Fibroblast of pulmonary artery (primary cell): ENCODE measurements at places on chromosomes 11 and 22.
A peak's percentile ranks its signal among the peaks of the same experiment; 100 is the strongest.

DNA sequence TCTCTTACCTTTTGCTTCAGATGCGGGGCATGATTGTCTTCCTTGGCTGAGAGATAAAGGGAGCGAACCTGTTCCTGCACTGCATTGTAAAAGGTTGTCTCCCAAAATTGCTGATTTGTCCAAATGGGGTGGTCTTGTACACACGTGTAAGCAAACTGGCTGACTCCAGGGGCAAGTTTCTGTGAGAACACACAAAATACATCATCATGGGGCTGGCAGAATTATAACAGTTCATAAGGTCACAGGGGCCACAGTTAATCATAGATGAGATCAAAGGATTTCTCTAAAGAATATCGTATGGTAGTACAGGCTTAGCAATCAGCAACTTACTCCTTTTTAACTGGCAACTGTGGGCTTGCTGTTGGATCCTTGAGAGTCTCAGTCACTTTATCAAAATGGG lies 194.3 kb downstream of the SWAP70 start:
- DNase-seq: no peak

GRCh38 chr11:85313741-85314140 lies 313.4 kb downstream of the DLG2 start:
- no peak for DNase-seq

DNA sequence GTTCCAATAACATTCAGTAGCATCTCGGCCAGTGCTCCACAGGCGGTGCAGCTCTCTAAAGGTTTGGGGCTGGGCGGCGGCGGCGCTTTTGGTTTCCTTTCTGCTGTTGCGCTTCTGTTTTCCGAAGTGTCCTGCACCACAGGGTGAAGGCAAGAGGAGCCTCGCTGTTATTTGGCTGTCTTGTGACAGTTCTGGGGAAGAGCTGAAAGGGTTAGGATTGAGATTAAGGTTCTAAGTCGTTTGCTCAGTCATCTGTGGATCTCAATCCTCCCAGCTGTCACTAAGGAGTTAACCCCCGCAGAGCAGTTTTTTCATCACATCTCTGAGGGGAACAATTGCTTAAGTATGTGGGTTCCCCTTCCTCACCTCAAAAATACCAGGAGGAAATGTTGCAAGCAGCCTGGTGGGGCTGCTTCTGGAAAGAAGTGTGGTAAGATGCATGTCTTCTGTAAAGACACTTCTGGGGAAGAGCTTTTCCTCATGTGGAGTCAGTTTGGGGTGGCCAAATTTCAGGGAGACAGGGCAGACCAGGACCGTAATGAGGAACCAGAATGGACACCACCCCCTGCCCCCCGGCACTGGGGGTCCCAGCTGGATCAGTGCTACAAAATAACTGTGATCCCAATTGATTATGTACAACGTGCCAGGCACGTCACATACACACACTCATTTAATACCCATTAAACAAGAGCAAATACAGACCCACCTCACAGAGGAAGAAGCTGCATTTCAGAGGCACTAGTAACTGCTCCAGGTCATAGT lies 14.2 kb downstream of the TMEM121B start:
- DNase-seq: no peak

DNA sequence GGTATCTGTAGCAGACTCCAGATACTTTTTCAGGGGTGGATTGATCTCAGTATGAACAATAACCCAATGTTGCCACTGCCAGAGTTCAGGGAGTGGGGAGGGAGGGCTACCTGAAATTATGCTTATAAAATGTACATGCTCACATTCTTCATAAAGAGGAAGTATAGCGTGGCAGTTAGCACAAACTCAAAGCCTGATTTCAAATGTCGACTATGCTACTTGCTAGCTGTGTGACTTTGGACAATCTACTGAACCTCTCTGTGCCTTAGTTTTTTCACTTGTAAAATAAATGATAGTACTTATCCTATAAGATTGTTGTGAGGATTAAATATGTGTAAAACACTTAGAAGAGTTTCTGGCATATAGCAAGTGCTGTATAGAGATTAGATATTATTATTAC lies 26.5 kb upstream of the POU2AF1 start:
- DNase-seq: no peak

- no peak for DNase-seq
These were observed 704 bp upstream of the CFL1 start for GRCh38 chr11:65858681-65859087.

GRCh38 chr22:48973694-48974041 lies 854.0 kb downstream of the BRD1 start:
- no peak for DNase-seq

- DNase-seq: peak; percentile 79
These were observed 7.0 kb downstream of the CHST1 start for GRCh38 chr11:45658292-45658991.

DNA sequence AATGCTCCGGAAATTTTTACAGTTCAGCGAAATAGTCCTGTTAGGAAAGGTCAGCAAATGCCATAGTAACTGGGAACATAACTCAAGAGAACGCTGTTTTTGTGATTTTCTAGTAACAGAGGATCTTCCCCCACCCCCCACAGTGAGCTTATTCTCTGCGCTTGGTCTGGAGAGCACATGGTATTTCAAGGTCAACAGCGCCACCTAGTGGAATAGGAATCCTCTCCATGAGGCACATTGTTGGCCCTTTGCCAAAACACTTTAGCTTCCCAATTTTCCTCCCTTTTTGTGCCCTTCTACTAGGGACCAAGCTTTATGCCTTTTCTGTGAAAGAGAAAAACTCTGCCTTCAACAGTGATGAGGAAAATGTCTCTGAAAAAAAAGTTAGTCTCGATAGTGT lies 13.2 kb upstream of the OR4C12 start:
- peak; percentile 65 for DNase-seq
